BJ (cell line): ENCODE measurements at places on chromosomes 3 and 15.

- no peak for DNase-seq
Measured at GRCh38 chr3:192005989-192006388, 545.0 kb downstream of the PYDC2 start.

GRCh38 chr3:134619884-134620445 is 30.9 kb downstream of the KY start:
- no peak for DNase-seq

GRCh38 chr3:75325716-75326115 is 338.4 kb upstream of the FRG2C start:
- DNase-seq = no peak

DNA sequence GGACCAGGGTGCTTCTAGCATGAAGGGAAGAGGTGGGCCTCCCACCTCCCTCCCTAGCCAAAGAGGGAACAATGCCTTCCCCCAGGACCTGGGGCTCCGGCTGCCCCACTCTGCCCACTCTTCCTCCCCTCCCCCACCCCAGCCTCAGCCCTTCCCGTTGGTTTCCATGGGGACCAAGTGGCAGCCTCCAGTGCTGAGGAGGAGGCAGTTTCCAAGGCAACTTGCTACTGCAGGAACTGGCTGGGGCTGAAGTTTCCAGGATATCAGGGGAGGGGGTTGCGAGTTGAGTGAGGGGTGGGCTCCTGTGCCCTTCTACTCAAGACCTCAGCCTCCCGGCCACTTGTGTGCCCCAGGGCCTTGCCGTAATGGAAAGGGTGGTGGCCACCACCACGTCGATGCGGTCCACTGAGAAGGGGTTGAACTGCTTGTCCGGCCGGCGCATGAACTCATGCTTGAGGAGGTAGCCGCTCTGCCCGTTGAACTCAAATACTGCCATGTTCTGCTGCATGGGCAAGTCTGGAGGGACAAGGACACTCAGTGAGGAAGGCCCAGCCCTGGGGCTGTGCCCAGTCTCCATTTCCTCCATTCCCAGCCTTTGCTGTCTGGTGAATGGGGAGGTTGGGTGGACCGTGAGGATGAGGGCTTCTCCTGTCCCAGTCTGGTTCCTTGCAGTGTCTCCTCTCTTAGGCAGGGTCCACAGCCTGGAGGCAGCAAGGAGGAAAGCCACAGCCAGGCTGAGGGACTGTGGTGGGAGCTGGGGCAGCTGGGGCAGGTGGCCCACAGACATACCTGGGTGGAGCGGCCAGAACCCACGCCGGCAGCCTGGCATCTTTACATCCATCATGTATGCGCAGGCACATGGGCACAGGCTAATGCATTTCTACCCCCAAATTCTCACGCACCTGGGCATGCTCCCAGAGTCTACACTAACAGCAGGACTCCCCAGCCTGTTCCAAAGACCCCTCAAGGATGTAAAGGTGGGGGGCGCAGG is 11.3 kb upstream of the ANKRD63 start:
- no peak for DNase-seq

DNA sequence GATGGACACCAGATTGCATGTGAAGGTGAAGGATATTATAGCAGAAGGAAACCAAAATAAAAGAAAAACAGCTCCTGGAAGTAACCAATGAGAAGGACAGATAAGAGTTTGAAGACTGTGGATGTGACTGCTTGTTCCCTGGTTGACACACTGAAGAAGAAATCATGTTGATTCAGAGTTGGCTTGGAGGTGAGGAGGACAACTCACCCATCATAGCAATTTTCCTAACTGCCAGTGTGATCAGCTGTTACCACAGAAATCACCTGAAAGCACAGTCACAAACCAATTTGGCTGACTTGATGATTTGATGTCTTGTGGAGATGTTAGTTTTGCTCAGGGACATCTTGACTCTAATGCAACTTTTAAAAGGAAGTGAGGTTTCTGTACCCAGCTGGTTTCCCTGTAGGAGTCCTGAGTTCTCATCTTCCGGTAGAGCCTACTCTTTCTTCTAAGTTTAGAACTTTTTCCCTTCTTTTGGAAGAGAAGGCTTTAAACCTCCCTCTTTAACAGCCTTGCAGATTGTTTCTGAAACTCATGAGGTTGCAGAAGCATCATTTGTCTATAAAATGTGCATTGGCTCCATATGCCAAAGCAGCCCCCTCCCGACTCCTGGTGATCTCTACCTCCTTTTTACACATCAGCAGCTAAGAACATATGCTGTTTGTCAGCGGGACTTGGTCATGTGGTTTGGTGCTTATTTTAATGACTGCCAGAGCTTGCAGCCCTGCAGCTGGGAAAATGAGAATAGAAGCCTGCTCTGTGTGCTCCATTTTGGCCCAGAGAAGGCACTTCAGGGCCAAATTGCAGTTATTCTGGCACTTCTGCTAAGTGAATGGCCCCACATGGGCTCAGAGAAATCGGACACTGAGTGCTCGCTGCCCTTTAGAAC is 10.3 kb downstream of the ATG7 start:
- DNase-seq = no peak

GRCh38 chr3:9536212-9536611 is 17.4 kb downstream of the LHFPL4 start:
- DNase-seq = no peak

DNA sequence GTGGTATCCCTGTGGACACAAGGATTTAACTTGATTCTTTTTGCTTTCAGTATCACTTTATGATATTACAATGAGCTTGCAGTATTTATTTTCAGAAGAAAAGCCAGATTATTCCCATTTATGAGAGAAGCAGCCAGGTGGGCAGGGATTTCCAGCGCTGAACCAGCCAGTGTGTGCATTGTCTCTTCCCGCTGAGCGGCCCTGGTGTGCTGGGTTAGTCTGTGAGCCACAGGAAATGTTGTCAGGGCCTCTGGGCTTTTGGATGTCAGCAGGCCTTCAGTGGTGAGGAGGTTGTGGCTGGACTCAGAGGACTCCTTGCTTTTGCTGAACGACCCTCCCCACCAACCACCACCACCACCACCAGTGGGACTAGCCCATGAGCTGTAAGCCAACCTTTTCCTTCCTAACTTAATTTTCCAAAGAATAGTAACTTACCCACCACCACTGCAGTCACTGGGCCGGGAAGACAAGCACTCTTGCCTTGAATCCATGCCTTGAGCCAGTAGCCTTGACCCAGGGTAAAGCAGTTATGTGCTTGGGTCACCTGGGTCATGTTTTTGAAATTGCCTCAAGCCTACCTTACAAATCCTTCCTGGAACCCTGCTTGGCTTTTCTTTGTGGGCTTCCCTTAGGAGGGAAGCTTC is 33.1 kb downstream of the FLNB start:
- no peak for DNase-seq

- no peak for DNase-seq
Measured at GRCh38 chr15:20355256-20355868, 186.2 kb downstream of the GOLGA6L6 start.

- no peak for DNase-seq
Measured at GRCh38 chr3:101574388-101575112, 570 bp downstream of the PCNP start.

GRCh38 chr3:194854206-194854605 is 168.5 kb downstream of the FAM43A start:
- no peak for DNase-seq

DNA sequence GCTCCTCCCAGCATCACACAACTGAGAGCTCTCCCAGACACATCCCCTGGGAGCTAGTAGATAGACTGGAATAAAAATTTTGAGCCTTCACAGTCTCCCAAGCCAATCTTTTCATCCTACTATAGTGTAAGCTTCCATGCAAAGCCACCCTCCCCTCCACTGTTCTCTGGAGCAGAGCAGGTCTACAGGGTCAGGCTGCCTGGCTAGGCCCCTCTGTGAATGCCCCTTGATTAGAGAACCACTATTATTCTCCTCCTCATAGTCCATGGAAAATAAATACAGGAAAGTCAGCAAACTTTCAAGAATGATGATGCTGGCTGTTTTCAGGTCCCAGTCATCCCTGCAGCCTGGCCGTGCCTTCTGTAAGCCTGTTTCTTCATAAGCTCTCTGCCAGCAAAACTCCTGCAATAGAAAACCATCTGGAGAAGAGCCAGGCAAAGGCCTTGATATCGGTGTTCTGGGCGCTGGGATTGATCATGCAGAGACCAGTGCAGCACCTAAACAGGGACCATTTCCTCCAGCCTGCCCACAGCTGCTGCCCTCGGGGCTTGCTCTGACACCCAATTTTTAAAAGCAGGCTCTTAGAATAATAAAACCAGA is 51.7 kb downstream of the CRYGS start:
- DNase-seq = no peak

GRCh38 chr3:184180165-184180564 is 5.5 kb downstream of the AP2M1 start:
- DNase-seq = no peak

DNA sequence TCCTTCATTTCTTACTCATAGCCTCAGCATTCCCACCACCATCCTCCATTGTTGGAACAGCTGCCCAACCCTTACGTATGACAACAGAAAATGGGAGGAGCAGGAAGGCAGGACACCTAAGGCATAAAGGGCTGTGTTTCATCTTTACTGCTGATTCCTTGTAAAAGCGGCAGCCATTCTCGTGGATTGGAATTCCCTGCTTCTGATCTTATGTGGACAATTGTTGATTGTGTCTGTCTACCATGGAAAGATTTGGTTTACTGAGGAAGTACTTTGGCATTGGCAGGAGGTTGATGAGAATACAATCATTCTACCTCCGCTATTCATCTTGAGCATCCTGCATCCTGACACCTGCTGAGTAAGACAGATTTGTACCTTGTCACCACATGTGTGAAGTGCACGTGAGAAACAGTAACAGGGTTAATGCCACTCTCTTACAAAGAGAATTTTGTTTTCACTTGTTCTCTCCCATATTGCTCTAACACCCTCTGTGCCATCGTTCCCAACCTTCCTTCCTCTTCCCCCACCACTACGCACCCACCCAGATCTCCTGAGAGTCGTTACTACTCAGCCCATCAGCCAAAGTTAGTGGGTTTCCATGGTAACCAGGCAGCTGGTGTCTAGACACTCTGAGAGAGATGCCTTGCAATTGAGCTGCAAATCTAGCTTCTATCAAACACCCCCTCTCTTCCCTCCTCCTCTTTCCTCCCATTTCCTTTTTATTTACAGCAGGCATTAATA is 75.7 kb downstream of the GAP43 start:
- no peak for DNase-seq

DNA sequence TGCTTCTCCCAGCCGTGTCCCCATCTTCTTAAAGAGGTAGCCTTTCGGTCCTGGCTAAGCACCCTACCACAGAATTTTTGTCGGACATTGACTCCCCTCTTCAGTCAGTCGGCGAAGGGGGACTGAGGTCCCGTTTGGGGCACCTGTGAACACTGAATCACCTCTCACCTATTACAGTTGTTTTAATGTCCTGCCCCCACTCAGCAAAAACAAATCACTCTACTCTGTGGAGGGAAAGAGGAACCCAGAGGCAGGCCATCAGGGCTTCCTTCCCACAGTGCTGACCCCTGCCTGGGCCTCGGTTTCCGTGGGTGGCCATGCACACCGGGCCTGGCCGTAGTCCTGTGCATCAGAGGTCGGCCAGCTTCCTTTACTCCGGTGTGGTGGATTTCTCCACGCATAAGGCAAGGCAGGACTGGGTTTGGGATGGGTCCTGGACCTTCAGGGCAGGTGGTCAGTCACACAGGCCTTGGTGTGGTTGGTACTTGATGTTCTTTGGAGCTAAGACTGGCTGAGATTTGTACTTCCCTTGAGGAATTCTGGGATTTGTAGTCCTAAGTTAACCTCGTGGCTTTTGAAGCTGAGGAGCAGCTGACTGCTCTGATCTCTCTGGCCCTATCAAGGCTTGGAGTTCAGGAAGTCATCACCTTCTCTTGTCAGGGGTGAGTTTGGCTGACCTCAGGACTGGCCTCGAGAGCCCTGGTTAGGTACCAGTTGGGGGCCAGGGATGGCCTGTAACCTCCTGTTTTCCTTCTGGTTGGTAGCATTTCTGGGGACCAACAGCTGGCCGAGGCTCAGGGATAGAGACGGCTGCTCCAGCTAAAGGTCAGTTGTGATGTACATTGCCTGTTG is 627 bp upstream of the FAM131A start:
- DNase-seq = no peak

GRCh38 chr3:110767838-110768237 is 303.8 kb upstream of the NECTIN3 start:
- no peak for DNase-seq

DNA sequence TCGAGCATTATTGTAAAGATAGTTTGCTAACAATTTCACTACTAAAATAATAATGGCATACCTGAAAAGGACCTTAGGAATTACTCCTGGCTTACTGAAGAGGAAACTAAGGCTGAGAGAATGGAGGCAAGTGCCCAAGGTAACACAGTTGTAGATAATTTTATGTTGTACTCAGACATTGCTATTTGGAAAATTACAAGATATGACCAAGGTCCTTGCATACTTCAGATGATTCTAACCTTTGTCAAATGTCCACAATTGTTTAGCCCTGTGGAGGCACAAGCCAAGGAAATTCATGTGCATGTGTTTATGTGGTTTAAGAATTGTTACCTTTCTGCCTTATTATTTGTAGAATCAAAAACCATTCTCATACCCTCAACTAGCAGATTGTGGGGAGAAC is 105.7 kb downstream of the TUSC7 start:
- DNase-seq = no peak

DNA sequence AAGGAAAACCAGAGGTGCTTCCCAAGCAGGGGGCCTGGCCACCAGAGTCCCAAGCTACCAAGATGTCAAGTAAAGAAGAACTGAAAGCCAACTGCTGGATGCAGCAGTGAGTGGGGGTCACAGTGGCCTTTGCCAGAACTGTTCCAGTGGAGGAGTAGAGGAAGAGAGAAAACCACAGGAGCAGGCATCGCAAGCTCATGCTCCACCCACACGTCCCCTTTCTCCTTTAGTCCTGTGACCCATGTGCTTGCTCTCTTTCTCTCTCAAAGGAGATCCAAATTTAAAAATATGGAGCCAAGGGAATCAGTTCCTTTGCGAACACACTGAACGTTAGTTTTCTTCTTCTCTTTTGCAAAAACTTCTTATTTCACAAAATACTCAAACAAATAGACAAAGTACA is 12.4 kb upstream of the ABHD2 start:
- no peak for DNase-seq

DNA sequence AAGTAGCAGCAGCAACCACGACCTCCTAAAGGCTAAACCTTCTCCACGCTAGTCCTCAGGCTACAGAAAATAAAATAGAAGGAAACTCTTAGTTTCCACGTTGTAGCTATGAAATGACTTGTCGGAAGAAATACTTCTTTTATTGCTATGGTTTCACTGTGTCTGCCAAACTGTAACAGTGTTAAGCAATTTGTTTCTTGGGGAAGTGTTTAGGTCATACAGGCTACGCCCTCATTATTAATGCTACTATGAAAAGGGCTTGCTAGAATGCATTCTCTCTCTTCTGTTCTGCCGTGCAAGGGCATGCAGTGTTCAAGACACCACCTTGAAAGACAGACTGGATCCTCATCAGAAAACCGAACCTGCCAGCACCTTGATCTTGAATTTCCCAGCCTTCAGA is 462.7 kb downstream of the PLOD2 start:
- no peak for DNase-seq

- DNase-seq = no peak
Measured at GRCh38 chr3:140031170-140031569, 96.2 kb downstream of the CLSTN2 start.

- no peak for DNase-seq
Measured at GRCh38 chr3:65597952-65598413, 440.7 kb downstream of the MAGI1 start.

- no peak for DNase-seq
Measured at GRCh38 chr3:128307781-128308469, 154.6 kb downstream of the EEFSEC start.

GRCh38 chr3:120637851-120638559 is 41.9 kb downstream of the NDUFB4 start:
- no peak for DNase-seq
